Fibroblast of the aortic adventitia (primary cell): ENCODE measurements at places on chromosomes 2 and 18. TPM values are rescaled to one million over a fixed set of nuclear protein-coding genes. Genes with fewer than 3 reads are reported as not detected.

DNA sequence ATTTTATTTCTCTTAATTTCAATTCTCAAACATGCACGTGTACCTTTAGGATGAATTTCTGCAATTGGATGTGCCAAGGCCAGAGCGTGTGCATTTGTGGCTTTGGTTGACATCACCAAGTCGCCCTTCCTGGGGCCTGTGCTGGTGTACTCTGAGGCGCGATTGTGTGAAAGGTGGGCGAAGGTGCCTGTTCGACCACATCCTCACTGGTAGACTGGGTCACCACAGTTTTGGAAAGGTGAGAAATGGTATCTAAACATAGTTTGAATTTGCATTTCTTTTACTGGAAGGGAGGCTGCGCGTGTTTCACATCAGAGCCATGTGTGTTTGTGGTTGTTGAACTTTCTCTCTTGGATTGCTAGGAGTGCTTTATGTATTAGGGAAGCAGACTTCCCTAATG lies 89.8 kb downstream of the LDLRAD4 start:
- DNase-seq, result no peak

DNA sequence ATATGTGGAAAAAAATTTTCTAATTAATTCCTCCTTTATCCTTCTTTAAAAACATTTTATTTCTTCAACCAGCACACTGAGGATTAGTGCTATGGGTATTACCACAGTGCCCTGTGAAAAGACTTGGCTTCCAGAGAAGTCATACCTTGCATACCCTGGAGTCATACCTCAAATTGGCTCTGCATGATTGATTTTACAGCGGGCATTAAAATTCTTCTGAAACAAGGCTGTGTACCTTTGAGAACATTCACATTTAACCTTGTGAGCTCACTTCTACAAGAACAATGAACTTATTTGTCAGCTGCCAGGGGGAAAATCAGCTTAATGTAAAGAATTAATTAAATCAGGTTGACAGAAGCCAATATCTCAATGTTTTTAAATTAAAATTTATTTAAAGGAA lies 44.6 kb downstream of the SLC35F5 start:
- DNase-seq, result no peak

The RAX gene
- total RNA-seq, result not detected in 2 replicates

DNA sequence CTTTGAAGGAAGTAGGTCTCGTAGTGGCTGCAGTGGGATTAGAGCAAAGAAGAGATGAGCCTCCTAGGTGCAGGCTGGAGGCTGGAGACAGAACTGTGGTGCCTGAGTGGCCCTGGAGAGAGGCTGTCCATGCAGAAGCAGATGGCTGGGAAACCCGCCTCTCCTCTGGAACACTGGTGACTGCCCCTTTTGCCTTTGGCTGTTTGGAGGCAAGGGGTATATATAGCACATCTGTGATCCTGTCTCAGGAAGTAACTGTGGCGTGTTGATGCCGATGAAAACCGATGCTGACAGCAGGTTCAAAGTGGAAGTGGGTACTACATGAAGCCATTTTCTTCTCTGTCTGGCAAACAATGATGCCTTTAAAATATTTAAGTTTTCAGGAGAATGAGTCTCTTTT lies 43.5 kb downstream of the SLC9A2 start:
- DNase-seq, result no peak

The LRRC30 gene
- total RNA-seq, result not detected in 2 replicates

The IL1B gene
- total RNA-seq, result 2.4 TPM in 1 of 2 replicates, not detected in the other

The ACVR1 gene
- total RNA-seq, result 16.2 and 32.9 TPM in 2 replicates

DNA sequence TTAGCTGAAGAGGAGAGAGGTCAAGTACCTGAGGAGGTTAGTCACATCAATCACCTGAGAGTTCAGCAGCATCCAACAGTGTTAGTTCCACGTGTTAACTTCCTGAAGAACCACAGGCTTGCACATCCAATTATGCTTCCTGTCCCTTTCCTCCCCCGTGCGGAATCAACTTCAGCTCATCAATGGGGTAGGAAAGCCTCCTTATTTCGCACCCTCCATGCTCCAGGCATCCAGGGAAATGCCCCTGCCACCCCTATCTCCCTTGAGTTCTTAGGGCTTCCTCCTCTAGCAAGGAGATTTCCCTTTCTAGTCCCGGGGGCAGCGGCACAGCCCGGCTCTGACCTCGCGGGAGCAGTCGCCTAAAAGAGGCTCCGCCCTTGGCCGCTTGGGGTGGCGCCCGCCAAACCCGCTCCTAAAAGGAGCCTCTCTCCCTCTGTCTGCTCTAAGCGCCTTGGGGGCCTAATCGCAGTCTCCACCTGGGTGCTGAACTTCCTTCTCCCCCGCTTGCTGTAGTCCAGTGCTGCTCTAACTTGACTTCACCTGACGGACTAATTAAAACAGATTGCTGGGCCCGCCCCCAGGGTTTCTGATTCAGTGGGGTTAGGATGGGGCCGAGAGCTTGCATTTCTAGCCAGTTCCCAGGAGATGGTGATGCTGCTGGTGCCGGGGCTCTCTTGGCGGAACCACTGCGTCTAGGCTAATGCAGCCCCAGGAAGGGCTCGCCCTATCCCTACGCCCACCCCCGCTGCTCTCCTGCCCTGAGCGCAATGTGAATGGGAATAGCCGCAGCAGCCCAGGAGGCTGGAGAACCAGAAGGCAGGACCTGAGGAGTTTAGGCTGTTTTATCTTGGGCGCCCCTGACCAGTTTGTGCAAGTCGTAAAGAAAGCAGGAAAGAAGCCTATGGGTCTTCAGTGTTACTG lies 3.4 kb upstream of the TET3 start:
- DNase-seq, result no peak

DNA sequence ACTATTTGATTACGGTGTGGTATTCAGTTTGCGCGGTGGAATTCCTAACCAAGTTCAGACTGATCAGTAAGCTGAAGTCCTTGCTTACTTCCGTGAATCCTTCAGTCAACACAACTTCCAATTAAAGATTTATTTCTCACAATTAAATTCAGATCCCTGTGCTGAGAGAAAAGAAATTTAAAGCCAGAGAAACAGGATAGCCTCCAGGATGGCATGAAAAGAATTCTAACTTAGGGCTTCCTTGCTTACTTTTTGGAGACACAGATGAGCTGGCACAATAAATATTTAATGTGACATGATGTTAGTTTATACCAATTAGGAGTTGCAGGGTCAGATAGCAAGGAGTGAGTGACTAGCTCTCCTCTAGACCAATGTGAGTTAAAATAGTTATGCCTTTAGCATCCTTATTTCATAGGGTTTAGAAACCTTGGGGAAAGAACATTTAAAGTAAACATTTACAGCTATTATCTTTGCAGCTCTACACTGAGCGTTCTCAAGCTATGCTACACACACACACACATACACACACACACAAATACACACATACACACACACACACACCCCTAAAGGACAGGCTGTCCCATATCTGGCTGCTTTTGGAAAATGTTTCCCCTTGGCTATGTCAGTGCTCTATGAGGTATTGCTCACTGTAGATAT lies 151.0 kb downstream of the TRIB2 start:
- DNase-seq, result no peak

DNA sequence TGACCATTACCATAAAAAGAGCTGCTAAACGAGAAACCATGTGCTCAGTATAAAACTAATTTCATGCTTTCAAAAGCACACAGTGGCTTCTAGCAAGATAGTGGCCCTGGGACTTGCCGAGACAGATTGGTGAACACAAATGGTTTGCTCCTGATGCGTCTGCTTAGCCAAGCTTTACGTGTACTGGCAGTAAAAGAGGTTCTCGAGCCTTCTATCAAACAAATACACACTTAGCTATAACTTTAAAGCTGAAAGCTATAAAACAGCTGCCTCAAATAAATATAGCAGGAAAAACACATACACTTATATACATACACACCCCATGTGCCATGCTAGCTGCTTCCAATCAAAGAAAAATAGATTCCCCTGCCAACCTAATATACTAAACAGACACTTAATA lies 117.0 kb downstream of the ZNF385B start:
- no peak for DNase-seq

GRCh38 chr18:54769526-54770464 lies 58.5 kb upstream of the RAB27B start:
- DNase-seq, result no peak

The TACR1 gene
- total RNA-seq, result 0.09 TPM in 1 of 2 replicates, not detected in the other

DNA sequence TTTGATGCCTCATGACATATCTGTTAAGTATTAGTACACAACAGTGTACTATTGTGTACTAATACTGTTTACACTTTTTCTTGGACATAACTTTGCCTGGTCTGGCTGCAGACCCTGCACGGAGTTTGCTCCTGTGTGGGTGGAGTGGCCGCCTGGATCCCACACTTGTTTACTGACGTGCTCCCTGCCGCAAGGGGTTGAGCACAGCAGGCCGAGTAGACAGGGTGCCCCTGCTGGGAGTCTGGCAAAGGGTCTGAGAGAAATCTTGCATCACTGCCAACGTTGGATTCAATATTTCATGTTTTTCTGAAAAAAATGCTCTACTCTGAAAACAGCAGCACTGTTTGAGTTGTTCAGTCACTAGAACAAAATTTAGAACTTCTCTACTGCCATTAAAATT lies 59.0 kb downstream of the PDK1 start:
- no peak for DNase-seq

The IL1R2 gene
- total RNA-seq, result 0.57 and 0.81 TPM in 2 replicates

The TMEM178A gene
- 0.36 TPM in 1 of 2 replicates, not detected in the other for total RNA-seq

GRCh38 chr2:23566241-23567142 lies 181.5 kb downstream of the KLHL29 start:
- DNase-seq, result peak; percentile 18

DNA sequence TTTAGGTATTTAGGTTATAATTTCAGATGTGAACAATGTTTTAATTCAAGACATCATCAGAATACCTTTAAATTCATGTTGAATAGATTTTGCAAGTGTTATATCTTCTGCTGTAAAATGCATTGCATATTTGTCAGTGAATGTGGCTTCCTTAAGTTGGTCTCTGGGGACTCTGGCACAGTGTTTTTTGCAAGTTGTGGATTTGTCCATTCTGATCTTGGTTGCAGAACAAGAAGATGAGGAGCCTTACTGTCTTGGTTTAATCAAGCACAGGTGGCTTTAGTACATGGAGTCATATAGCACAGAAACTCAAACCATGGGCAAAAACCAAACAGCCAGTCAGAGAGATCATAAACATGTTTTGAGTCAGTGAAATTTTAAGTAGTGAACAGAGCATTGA lies 135.7 kb downstream of the ARHGAP28 start:
- DNase-seq, result no peak

The RNU2-63P gene
- not detected in 2 replicates for total RNA-seq
